ENCODE measurements at places on chromosomes 16 and 17. TPM values are rescaled to one million over a fixed set of nuclear protein-coding genes. Genes with fewer than 3 reads are reported as not detected.

DNA sequence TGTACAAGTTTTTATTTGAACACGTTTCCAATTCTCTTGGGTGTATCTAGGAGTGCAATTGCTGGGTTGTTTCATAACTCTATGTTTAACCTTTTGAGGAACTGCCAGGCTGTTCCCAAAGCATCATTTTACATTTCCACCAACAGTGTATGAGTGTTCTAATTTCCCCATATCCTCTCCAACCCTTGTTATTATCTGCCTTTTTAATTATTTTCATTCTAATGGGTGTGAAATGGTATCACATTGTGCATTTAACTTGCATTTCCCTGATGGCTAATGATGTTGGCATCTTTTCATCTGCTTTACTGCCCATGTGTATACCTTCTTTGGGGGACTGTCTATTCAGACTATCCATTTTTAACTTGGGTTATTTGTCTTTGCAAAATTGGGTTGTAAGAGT is 104.2 kb downstream of the USP31 start:
- H3K27me3 ChIP-seq, result no peaks in the 10 kb centered on the region
- no peak for DNase-seq
- no peak overlapping the region for H3K4me3 ChIP-seq
- H3K4me1 ChIP-seq, result no peaks in the 10 kb centered on the region
- H3K27ac ChIP-seq, result no peak overlapping the region

DNA sequence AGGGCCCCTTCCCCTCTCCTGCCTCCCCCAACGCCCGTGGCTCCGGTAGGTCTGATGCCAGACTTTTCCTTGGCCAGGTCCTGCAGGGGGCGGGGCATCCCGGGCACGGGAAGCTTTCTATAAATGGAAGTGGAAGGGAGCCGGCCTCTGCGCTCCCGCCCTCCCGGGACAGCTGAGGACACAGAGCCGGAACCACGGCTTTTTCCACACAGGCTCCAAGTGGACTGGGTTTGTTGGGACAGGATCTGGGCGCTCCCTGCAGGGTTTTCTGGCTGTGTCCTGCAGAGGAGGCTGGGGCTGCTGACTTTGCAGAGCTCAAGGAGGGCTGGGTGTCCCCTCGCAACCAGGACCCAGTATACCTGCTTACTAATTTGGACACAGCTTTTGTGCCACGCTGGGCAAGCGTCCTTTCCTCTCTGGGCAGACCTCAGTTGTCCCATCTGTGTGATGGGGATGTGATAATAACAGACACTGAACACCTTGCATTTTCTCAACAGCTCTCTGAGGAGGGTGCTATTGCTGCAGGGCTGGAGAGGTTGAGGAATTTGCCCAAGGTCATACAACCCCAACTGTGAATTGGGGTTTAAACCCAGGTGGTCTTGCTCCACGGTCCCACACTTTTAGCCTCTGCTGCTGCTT is 1.8 kb downstream of the TNS4 start:
- H3K36me3 ChIP-seq, result no peaks in the 10 kb centered on the region
- H3K27me3 ChIP-seq, result no peaks in the 10 kb centered on the region
- H3K4me1 ChIP-seq, result peaks cover 43% of the 10 kb centered on the region
- H3K4me3 ChIP-seq, result peak overlapping the region; percentile 54

CHST4 gene
- 9.9 TPM for total RNA-seq

- peaks cover 35% of the 10 kb centered on the region for H3K4me1 ChIP-seq
- peak; percentile 97 for DNase-seq
- peak overlapping the region; percentile 85 for H3K27ac ChIP-seq
Observed at GRCh38 chr16:67246756-67247191, 507 bp downstream of the FHOD1 start.

DNA sequence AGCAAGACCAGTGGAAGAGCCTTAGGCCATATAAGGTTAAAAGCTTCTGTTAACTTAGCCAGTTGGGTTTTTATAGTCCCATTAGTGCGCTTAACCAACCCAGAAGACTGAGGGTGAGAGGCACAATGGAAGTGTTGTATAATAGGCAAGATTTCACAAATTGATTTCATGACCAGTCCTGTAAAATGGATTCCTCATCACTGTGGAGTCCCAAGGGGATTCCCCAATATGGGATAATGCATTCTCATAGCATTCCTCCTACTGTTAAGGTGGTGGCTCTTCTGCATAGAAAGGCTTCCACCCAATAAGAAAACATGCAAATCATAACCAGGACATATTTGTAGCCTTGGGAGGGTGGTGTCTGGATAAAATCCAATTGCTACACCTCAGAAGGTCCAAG is 22.1 kb upstream of the B4GALNT2 start:
- H3K27me3 ChIP-seq, result peaks cover 10% of the 10 kb centered on the region
- H3K36me3 ChIP-seq, result peaks cover 6% of the 10 kb centered on the region
- H3K4me1 ChIP-seq, result peaks cover 33% of the 10 kb centered on the region
- H3K27ac ChIP-seq, result no peak overlapping the region
- H3K4me3 ChIP-seq, result no peak overlapping the region

DNA sequence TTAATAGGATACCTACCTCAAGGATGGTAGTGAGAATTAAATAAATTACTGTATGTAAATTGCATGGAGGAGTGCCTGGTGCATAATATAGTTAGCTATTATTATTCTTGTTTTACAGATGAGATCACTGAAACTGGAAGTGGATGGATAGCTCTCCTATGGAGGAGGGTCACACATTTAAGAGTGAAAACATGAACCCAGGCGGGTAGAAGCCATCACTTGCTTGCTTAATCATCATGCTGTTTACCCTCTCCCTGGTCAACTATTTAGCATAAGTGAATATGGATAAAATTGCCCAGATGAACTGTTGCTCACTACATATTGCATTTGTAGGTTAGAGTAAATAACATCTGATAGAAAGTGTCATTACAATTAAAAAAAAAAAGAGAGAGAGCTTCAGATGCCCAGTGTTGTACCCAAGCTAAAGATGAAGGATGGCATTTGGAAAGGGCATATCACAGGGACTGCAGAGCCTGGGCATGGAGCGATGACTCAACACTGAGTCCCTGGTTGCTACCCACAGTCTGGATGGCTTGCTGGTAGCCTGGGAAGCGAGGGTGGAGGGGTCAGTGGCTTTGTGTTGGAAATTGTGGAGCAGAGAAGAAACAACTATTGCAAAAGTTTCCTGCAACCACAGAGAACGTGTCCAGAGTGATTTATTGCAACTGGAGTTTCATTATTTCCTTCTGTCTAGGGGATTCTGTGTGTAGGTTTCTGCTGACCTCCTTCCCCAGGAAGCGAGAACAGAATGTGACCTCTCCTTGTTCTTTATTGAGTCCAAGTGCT is 414.4 kb downstream of the SHISA9 start:
- no peak for DNase-seq
- H3K4me3 ChIP-seq, result no peak overlapping the region
- peaks cover 30% of the 10 kb centered on the region for H3K4me1 ChIP-seq
- peaks cover 16% of the 10 kb centered on the region for H3K27me3 ChIP-seq
- H3K36me3 ChIP-seq, result no peaks in the 10 kb centered on the region

- no peaks in the 10 kb centered on the region for H3K36me3 ChIP-seq
- no peak overlapping the region for H3K4me3 ChIP-seq
- H3K27me3 ChIP-seq, result no peaks in the 10 kb centered on the region
- DNase-seq, result no peak
Observed at GRCh38 chr17:44587339-44587738, 30.1 kb downstream of the FZD2 start.

DNAAF1 gene
- 0.62 TPM for total RNA-seq

GRCh38 chr17:3271072-3271848 is 26.9 kb downstream of the OR3A1 start:
- H3K4me3 ChIP-seq, result no peak overlapping the region
- no peak overlapping the region for H3K27ac ChIP-seq
- DNase-seq, result no peak
- H3K27me3 ChIP-seq, result no peaks in the 10 kb centered on the region
- no peaks in the 10 kb centered on the region for H3K4me1 ChIP-seq
- peaks cover 5% of the 10 kb centered on the region for H3K36me3 ChIP-seq

DNA sequence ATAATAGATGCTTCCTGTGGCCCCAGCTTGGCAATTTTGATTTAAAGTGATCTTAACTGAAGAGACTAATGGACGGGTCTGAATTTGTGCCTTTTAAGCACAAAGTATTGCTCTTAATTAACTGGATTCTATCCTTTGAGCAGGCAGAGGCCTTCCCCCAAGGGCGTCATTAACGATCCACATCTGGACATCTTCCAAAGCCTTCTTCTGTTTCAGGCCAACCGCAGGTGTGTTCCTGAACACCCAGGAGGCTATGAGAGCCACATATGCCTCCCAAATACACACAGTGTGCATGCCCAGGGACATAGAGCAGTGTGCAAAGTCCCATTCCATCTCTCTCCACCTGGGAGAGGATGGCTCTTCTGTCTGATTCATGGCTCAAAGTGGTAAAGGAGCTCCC is 42.3 kb downstream of the MAPT start:
- H3K27ac ChIP-seq, result no peak overlapping the region
- no peak overlapping the region for H3K4me3 ChIP-seq
- no peaks in the 10 kb centered on the region for H3K36me3 ChIP-seq
- DNase-seq, result no peak
- no peaks in the 10 kb centered on the region for H3K27me3 ChIP-seq

GRCh38 chr16:1099189-1100083 is 3.4 kb upstream of the C1QTNF8 start:
- no peak for DNase-seq
- no peaks in the 10 kb centered on the region for H3K4me1 ChIP-seq
- H3K27ac ChIP-seq, result no peak overlapping the region
- H3K27me3 ChIP-seq, result no peaks in the 10 kb centered on the region
- H3K4me3 ChIP-seq, result no peak overlapping the region

USB1 gene
- total RNA-seq, result 67.1 TPM

FN3K gene
- 21.2 TPM for total RNA-seq

GRCh38 chr16:67166110-67166547 is 1.6 kb downstream of the HSF4 start:
- no peak overlapping the region for H3K27ac ChIP-seq
- no peak for DNase-seq
- peaks cover 41% of the 10 kb centered on the region for H3K4me1 ChIP-seq
- peaks cover 94% of the 10 kb centered on the region for H3K27me3 ChIP-seq
- peak overlapping the region; percentile 56 for H3K4me3 ChIP-seq

EVPLL gene
- not detected for total RNA-seq

STX1B gene
- 19.9 TPM for total RNA-seq

DNA sequence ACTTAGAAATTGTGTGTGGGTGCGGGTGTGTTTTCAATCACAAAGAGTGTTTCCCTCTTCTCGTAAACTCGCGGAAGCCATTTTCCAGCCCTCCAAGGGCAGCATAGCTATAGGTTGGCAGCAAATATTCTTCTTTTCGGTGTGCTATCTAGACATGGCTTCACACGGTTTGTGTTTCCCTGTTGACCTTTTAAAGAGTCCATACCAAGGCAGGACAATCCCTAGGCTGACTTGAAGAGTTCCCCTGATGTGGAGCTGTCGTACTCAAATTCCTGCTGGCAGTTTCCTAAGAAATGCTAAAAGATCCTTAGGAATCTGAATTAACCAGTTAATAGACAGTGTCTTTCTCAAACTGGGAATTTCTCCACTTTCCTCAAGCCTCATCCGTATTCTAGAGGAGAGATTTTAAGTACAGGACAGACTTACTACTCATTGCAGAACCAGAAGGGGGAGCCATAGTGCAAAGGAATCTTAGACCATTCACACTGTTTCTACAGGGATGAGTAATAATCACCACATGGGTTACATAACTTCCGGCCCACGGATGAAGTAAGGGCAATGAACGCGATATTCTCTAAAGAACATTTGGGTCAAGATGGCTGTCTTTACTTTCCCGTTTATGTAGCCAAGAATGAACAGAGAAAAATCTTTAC is 288.6 kb upstream of the ELAC2 start:
- H3K4me1 ChIP-seq, result peaks cover 17% of the 10 kb centered on the region
- H3K27me3 ChIP-seq, result no peaks in the 10 kb centered on the region
- H3K4me3 ChIP-seq, result no peak overlapping the region
- peak overlapping the region; percentile 57 for H3K27ac ChIP-seq

BMERB1 gene
- total RNA-seq, result 20.5 TPM

KRT10 gene
- total RNA-seq, result 24.2 TPM

DNA sequence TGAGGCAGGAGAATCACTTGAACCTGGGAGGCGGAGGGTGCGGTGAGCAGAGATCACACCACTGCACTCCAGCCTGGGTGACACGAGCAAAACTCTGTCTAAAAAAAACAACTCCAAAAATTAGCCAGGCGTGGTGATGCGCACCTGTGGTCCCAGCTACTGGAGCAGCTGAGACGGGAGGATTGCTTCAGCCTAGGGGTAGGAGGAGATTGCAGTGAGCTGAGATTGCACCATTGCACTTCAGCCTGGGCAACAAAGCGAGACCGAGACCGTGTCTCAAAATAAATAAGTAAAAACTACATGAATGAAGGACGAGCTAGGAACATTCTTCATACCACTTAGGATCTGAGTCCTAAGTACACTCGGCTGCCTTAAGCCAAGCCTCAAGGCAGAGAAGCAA is 35.4 kb downstream of the CCDC57 start:
- H3K27me3 ChIP-seq, result peaks cover 91% of the 10 kb centered on the region
- no peak for DNase-seq
- H3K27ac ChIP-seq, result no peak overlapping the region
- peaks cover 17% of the 10 kb centered on the region for H3K36me3 ChIP-seq

DOC2A gene
- total RNA-seq, result 16.4 TPM

SCARF1 gene
- total RNA-seq, result 4.9 TPM

PIK3R6 gene
- 0.15 TPM for total RNA-seq

KRT31 gene
- not detected for total RNA-seq

QPRT gene
- total RNA-seq, result 182 TPM

GRCh38 chr16:11047057-11047456 is 102.7 kb downstream of the CLEC16A start:
- H3K4me3 ChIP-seq, result no peak overlapping the region
- no peaks in the 10 kb centered on the region for H3K36me3 ChIP-seq
- no peak for DNase-seq
- no peaks in the 10 kb centered on the region for H3K27me3 ChIP-seq
- H3K27ac ChIP-seq, result no peak overlapping the region

- no peaks in the 10 kb centered on the region for H3K4me1 ChIP-seq
- H3K4me3 ChIP-seq, result no peak overlapping the region
- DNase-seq, result no peak
- no peak overlapping the region for H3K27ac ChIP-seq
Observed at GRCh38 chr17:81154961-81155360, 10.3 kb upstream of the PVALEF start.

NAA60 gene
- total RNA-seq, result 50.3 TPM

DNA sequence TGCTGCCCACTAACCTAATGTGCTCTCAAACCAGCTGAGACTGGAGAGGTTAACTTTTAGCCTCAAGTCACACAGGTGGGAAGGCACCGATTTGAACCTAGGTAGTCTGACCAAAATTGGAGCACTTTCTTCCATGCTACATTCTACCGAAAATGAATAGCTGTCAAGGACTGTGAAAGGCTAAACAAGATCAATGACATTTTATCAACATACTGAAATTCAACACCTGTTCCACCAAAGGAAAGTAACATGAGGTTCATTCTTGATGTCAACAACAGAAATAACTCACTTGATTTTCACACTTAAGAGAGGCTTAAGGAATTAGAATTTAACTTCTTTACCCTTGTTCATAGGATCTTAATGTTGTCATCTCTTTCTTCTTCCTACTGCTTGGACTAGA is 284.4 kb upstream of the MON1B start:
- H3K4me3 ChIP-seq, result no peak overlapping the region
- H3K4me1 ChIP-seq, result no peaks in the 10 kb centered on the region
- H3K27me3 ChIP-seq, result no peaks in the 10 kb centered on the region
- H3K36me3 ChIP-seq, result peaks cover 10% of the 10 kb centered on the region
